ENCODE measurements at places on chromosomes 3 and 15.

DNA sequence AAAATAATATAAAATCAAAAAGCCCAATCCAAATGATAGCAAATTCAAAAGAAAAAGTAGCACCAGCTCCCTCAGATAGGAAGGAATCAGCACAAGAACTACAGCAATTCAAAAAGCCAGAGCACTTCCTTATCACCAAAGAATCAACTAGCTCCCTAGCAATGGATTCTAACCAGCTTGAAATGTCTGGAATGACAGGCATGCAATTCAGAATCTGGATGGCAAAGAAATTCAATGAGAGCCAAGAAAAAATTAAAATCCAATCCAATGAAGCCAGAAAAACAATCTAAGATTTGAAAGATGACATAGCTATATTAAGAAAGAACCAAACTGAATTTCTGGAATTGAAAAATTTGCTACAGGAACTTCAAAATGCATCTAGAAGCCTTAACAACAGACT, 1334.4 kb upstream of the ALCAM start:
- no peak for DNase-seq

- DNase-seq, result no peak
Measured at GRCh38 chr3:15154326-15154725, 51.7 kb upstream of the CAPN7 start.

DNA sequence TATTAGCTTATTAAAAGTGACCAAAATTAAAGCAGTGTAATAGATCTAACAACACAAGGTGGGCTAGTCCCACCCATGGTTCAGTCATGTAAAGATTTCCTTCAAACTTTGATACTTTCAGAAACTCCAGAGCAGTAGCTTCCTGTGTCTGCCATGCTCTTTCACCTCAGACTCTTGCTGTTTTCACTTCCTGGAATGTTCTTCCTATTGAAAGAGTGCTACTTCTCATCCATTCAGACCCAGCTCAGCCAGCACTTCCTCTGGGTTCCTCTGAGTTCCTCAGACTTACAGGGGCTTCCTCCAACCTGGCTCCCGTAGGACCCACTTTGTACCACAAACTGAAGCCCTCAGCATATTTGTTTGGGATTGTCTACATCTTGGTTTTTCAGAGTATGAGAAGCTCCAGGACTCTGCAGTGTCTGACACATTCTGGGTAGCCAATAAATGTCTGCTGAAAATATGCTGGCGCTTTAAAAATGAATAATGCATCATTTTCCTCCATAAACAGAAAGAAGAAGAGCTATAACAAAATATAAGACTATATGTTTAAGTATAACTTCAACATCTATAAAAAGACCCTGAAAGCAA, 18.0 kb downstream of the NCEH1 start:
- DNase-seq, result no peak

DNA sequence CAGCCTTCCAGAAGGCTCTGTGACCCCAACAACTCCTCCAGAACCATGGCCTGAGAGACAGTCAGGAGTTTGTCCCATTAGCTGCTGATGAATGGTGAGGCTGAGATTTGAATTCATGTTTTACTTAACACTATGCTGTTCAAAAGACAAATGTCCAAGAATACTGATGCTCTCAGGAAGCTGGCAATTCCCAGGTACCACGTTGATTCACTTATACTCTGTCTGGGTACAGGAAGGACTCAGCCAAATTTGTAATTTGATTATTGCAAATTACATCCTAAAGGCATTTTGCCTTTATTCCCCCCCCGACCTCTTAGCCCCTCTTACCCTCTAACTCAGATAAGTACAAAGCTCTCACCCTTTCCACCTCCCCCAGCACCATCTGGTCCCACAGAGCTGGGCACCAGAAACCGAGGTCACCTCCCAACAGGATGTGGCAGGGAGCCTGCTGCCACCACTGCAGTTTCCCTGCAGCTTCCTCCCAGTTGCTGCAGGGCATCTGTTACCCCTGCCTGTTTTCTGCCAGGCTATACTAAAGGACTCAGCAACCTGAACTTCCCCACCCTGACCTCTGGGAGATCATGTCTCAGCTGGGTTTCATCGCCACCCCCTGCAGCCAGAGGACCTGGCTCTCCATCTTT, 33.6 kb downstream of the EAF1 start:
- DNase-seq, result no peak

GRCh38 chr3:153166206-153166605, 4.2 kb downstream of the RAP2B start:
- no peak for DNase-seq

- DNase-seq, result no peak
Measured at GRCh38 chr3:125136515-125136914, 76.0 kb downstream of the SLC12A8 start.

DNA sequence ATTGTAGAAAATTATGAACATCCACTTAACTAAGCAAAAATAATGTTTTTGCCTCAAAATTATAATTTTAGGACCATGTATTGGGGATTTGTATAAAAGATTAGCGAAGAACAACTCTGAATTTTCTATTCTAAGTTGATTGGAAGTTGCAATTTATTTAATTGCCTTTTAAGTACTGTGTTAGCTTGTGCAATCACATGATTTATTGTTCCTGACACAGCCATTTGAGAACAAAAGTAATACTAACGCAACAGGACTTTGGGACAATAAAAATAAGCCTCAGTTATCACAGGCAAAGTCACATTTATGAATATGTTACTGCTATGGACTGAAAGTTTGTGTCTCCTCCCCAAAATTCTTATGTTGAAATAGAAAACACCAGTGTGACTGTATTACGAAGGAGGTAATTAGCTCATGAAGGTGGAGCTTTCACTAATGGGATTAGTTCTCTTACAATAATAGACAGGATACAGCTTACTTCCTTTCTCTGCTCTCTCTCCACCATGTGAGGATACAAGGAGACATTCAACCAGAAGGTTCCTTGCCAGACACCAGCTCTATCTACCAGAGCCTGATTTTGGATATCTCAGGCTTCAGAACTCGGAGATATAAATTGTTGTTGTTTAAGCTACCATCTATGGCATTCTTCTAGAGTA, 745.9 kb downstream of the ZBBX start:
- DNase-seq, result no peak

- no peak for DNase-seq
Measured at GRCh38 chr15:90641581-90642463, 75.3 kb upstream of the BLM start.

- DNase-seq, result peak; percentile 11
Measured at GRCh38 chr3:50573566-50574443, 4.5 kb downstream of the HEMK1 start.

- DNase-seq, result no peak
Measured at GRCh38 chr3:156721687-156722618, 47.6 kb downstream of the TIPARP start.

DNA sequence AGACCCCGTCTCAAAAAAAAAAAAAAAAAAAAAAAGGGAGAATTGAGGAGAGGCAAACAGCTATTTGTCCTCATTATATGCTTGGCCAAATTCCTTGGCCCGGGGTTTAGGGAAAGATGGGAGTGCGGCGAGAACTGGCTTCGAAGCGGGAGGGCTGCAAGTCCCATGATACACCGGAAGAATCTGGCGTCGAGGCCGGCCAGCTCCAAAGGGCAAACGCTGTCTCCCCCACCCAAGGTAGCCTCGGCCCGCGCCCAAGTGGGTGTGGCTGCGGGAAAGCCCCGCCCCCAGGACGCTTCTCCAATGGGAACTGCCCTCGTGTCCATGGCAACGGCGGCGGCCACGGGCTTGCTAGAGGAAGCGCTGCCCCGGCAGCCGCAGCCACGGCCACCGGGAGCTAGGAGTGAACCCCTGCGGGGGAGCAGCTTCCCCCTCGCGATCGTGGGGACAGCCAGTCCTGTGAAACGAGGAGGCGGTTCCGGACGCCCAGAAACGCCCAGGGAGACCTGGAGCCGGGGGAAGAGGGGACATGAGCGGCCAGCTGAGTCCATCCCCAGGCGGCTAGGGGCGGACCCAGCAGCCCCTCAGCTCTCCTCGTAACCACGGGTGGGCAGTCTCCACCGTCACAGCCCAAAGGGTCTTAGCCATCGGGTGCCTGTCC, at the start of gene TTLL13:
Gene TTLL13 (plus strand): TSS at position 354 of the 661 bp plus-strand sequence. CDS start 1,075 bp downstream, outside the sequence.
- DNase-seq, result no peak

DNA sequence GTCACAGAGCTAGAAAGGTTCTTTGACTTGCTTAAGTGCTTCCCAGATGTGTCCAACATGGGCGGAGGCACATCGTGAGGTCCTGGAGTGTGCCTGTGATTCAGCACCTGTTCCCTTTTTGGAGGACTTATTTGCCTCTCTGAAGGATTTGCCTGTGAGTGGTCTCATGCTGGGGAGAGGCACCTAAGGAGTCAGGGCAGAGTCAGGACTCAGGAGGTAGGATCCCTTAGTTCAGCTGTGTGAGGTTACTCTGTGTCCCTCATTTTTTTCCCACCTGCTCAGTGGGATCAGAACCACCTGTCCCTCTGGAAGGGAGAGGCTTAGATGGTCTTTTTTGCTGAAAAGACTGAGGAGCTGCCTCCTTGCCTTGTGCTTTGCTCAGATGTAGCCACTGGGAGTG, 3.0 kb downstream of the ZNF589 start:
- DNase-seq, result no peak

DNA sequence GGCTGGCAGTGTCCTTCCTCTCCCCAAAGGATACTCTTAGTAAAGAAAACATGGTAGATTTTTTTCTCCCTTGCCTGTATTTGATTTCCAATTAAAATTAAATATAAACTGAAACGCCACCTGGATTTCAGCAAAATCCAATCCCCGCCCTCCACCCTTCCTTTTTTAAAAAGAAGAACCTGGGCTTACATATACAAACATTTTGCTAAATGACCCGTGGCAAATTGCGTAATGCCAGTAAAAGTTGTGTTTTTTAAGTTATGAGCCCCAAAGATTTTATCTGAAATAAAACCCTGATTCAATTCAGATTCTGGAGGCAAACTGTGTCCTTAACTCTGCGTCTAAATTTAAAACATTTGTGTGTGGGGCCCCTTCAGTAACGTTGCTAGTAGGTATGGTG, 403.0 kb downstream of the FOXP1 start:
- no peak for DNase-seq

Measured in effector CD8-positive, alpha-beta T cell (primary cell).